ENCODE measurements at places on chromosomes 2 and 18.

DNA sequence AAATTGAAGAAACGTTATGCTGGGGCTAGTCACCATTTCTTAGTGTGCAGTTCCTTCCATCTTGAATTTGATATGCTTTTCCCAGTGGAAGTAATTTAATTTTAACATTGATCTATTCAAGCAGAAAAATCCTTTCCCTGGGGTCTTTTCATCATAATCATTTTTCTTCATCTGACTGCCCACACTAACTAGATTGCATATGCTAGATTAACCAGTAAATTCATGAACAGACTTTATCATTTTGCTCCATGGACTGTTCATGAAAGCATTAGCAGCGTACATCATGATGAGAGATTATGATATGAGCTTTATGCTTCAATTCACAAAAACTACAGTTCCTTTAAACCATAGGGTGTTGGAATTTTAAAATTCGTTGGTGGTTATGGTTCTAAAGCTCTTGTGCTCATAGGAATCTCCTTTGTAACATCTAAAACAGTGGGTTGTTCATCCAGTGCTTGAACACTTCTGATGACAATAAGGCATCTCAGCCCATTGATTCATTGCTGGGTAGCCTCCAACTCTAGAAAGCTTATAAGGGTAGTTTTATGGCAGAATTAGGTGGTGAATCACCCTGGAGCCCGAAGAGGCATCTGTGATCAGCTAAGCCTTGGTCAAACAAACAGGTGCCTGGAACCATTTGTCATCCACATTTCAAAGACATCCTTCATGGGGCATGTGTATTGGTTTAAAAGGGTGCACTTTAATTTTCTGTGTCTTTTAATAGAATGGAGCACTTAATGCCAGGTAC lies 77.2 kb upstream of the NDUFV2 start:
- no peak for DNase-seq

- DNase-seq = no peak
Observed at GRCh38 chr2:176079285-176079830, 4.4 kb downstream of the EVX2 start.

DNA sequence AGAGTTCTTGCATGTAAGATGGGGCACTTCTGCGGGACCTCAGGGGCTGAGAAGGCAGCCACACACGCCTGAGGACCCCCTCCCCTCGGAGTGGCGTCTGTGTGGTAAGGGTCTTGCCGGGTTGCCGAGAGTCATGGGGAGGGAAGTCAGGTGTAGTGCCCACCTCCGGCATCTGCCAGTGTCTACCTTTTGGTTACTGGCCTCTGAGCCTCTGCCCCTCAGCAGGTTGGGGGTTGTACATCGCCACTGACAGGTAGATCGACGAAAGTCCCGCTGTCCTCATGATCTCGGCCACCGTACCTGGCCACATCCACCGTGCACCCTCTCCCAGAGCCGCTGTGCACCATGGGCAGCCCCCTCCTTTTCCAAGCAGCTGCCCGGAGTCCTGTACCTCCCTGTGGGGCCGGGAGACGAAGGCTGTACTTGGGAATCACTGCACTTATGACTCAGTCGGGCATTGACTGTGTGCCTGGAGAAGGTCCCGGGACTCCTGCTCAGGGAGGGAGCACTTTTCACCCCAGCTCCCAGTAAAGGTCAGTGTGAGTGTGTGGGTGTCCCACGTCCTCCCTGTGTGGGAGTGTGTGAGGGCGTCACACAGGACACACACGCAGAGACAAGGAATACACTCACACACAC lies 332.4 kb upstream of the MYT1L start:
- DNase-seq = no peak

GRCh38 chr2:230913406-230914143 lies 11.5 kb downstream of the GPR55 start:
- no peak for DNase-seq

DNA sequence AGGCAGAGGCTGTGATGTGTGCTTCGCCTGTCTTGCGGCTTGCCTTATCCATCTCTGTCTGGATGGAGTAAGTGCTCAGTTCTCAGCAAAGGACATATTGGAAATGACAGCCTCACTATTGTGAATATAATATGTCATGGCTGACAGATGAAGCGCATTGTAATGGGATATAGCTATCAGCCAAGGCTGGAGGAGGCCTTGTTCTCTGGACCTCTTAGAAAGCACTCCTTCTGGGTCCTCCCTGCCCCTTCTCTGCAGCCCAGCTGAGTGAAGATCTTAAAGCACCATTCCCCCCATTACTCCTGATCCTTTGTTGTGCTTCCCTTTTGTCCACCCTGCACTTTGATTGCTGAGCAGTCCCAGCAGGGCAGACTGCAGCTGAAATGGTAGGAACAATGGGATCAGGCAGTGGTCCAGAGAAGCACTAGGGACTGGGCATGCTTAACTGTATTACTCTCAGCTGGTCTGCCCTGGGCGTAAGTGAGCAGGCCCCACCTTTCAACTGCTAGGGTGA lies 265.3 kb downstream of the SETBP1 start:
- DNase-seq = no peak

DNA sequence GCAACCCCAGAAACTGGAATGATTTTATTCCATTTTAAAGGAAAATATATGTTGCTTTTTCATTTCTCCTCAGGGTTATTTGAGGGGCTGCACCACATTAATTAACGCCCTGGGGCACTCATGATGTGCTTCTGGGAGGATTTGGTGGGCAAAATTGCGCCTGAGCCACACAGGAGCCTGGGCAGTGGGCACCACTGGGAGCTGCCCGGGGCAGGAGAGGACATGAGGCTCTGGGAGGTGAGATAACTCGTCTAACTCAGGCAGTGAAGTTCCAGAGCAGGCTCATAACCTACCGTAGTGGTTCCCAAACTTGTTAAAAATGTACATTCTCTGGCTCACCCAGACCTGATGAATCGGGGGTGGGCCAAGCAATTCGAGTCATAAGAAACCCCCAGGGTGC lies 68.3 kb downstream of the EDAR start:
- DNase-seq = no peak

GRCh38 chr2:226086190-226086589 lies 686.7 kb downstream of the NYAP2 start:
- DNase-seq = no peak

DNA sequence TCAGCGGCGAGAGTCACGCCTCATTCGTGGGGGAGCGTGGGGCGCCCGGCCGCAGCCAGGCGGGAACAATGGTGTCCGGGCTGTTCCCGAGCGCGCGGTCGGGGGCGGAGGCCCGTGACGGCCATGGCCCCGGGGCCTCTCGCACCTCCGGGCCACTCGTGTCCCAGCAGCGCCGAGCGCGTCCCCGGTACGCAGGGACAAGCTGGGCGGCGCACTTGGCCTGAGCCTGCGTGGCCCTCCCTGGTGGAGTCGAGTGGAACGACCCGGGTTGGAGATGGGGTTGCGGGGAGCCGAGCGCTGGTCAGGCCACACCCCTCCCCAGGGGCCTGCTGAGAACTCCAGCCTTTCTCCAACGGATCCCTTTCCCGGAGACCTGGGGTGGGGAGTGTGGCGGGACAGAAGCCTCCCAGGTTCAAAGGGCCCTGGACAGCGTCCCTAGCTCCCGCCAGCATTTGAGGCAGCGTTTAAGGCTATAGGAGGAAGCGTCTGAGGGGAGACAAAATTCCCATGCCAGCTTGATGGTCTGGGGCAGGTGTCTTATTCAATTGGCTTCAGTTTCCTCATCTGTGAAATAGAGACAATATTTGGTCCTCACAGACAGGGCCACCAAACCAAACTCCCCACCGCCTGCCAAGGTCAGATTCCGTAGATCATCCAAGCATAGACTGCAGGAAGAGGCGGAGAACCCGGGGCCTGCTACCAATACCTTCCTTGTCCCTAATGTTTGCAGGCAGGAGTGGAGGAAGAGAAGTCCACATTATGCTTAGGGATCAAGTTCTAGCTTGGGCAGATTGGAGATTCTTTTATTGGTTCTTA lies 553 bp downstream of the CNDP2 start:
- peak; percentile 13 for DNase-seq

DNA sequence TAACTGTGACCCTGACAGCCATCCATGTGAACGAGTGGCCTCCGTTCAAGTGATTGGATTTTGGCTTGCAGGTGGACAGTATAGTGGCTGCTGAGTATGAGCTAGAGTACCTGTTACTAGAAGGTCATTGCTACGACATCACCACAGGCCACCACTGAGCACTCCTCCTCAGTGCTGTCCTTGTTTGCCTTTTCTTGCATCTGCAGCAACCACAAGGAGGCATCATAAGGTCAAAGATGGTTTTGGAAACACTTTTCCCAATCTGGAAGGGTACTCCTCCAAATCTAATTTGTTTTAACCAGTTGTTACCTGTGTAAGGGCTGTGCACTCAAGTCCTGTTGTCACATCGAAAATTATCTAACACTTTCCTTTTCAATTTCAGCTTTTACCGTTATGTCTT lies 81.2 kb downstream of the UGGT1 start:
- no peak for DNase-seq

DNA sequence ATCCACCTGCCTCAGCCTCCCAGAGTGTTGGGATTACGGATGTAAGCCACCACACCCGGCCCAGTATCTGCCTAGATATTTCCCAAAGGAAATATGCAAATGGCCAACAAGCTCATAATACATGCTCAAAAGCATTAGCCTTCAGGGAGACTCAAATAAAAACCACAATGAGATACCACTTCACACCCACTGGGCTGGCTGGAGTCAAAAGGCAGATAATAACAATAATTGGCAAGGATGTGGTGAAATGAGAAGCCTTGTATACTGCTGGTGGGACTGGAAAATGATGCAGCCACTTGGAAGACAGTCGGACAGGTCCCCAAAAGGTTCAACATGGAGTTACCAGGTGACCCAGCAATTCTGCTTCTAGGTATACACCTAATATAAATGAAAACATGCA lies 20.5 kb upstream of the ZNF516 start:
- no peak for DNase-seq

- DNase-seq = no peak
Observed at GRCh38 chr2:240966906-240967680, 31.3 kb upstream of the SNED1 start.

DNA sequence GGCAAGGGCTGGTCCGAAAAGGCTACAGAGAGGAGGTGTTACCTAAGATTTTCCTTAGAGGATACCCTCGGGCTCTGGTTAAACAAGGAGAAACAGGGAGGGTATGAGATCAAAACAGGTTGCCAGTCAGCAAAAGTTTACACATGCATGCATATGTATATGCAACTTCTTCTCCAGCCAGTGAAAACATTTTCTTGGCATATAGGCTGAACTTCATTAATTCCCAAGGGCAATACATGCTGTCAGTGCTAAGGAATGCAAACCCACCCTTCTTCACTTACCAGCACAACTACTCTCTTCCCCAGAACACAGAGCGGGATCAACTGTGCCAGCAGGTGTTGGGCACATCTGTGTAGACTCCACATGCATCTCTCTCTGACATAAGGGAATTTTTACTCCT lies 176.0 kb downstream of the GFPT1 start:
- no peak for DNase-seq

- DNase-seq = no peak
Observed at GRCh38 chr2:130165293-130166016, 15.9 kb downstream of the SMPD4 start.

DNA sequence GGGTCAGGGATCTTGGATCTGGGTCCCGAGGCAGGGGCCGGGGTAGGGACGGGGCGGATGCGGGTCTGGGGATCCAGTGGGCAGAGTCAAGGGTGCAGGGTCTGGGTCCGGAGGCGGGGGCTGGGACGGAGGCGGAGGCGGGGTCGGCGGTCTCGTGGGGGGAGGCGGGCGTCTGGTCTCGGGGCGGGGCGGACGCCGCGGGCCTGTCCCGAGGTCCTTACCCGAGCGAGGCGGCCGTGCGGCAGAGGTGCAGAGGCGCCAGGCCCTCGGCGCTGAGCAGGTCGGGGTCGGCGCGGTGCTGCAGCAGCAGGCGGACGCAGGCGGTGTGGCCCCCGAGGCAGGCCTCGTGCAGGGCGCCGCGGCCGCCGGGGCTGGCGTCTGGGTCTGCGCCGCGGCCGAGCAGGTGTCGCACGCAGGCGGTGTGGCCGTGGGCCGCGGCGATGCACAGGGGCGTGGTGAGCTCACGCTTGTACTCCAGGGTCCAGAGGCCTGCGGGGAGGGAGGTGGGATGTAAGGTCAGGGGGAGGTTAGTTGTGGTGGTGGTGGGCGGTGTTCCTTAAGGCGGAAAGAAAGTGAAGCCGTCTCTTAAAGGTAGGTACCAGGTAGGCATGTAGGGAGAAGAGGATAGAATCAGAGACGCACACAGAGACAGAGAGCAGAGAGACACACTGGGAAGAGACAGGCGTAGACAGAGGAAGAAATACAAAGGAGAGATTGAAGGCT lies 26.6 kb downstream of the ASB18 start:
- no peak for DNase-seq

GRCh38 chr2:239911641-239912071 lies 113.5 kb downstream of the NDUFA10 start:
- DNase-seq = peak; percentile 33

- DNase-seq = no peak
Observed at GRCh38 chr2:227395556-227395955, 7.8 kb upstream of the SCYGR1 start.

DNA sequence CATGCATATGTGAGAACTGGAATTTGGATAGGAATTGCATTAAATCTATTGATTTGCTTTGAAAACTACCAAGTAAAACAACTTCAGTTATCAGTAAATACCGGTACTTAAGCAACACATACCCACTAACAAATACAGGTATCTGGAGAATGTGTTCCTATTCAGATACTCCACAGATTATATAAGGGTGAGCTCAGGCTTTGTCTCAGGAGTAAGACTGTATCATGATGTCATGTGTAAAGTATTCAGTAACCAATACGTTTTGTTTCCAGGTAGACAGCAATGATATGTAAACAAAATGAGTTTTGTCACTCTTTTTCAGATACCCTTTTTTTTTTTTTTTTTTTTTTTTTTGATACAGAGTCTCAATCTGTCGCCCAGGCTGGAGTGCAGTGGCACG lies 74.8 kb downstream of the DSC3 start:
- no peak for DNase-seq

- DNase-seq = no peak
Observed at GRCh38 chr2:67776276-67776675, 286.5 kb downstream of the C1D start.

- no peak for DNase-seq
Observed at GRCh38 chr2:171794918-171795317, 99.1 kb downstream of the SLC25A12 start.
